ENCODE measurements at places on chromosomes 6 and 20.

- DNase-seq = no peak
Observed at GRCh38 chr20:64189530-64189966, 25.3 kb downstream of the MYT1 start.

DNA sequence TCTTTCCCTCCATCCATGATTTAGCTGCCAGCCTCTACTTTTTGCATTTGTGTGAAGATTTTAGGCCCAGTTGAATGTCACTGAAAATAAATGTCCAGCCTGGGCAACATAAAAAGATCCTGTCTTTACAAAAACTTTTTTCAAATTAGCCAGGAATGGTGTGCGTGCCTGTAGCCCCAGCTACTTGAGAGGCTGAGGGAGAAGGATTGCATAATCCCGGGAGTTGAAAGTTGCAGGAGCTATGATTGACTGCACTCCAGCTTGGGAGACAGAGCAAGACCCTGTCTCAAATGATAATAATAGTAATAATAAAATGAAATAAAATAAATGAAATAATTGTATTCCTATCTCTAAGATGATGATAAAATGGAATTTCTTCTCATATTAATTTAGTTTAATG, 5.0 kb upstream of the GFOD1 start:
- DNase-seq = no peak

DNA sequence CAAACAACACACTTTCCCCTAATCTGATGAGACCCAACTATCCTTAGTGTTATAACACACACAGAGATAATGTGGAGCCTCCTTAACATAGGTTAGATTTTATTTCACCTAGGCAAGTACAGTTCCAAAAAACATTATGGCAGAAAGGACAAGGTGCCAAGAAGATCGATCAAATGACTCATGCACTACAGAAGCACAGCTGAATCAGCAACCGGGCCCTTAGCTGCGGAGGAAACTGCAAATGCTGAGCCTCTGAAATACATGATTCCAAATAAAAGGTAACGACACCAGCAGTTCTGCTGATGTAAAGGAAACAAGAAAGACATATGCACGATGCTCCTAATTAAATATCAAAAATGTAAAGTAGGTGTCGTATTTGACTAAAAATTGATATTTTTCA, 19.9 kb upstream of the MUC21 start:
- DNase-seq = no peak

DNA sequence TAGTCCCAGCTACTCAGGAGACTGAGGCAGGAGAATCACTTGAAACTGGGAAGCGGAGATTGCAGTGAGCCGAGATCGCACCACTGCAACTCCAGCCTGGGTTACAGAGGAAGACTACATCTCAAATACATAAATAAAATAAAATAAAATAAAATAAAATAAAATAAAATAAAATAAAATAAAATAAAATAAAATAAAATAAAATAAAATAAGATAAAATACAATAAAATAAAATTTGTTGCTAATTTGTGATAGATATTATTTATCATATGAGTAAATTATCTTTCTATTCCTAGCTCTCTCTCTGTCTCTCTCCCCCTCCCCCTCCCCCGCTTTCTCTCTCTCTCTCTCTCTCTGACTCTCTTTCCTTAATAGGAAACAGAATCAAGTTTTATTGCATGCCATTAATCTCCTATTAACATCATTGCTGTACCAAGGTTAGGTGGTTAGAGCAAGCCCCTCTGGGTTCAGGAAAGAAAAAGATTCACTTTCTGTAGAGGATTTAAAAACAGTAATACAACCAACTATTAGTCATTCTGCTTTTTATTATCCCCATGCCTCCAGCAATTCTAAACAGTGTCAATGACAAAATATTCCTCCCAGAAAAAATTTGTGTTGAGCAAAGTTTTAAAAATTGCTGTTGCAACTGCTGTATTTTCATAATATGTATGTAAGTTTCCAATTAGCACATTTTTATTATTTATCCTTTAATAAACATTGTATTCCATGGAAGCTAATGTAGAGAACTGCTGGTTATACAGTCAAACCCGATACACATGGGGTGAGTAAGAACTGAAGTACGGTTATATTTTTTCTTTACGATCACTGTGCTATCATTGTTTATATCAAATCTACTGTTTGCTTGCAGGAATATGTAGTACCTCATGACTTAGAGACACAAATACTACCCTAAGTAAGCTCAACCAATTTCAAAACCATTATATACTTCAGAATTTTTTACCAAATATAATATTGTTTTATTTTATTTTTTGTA, 22.1 kb downstream of the BMP5 start:
- DNase-seq = no peak

DNA sequence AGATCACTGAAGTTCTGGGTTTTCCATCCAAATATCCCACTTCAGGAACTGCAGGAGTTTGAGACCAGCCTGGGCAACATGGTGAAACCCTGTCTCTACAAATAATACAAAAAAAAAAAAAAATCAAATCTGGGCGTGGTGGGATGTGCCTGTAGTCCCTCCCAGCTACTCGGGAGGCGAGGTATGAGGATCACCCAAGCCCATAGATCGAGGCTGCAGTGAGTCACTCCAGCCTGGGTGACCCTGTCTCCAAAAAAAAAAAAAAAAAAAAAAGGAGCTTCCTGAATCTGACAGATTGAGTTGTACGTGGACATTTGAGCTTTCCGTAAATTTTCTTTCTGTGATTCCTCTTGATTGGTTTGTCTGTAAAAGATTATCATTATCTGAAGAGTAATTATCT, 55.6 kb downstream of the TULP4 start:
- no peak for DNase-seq

DNA sequence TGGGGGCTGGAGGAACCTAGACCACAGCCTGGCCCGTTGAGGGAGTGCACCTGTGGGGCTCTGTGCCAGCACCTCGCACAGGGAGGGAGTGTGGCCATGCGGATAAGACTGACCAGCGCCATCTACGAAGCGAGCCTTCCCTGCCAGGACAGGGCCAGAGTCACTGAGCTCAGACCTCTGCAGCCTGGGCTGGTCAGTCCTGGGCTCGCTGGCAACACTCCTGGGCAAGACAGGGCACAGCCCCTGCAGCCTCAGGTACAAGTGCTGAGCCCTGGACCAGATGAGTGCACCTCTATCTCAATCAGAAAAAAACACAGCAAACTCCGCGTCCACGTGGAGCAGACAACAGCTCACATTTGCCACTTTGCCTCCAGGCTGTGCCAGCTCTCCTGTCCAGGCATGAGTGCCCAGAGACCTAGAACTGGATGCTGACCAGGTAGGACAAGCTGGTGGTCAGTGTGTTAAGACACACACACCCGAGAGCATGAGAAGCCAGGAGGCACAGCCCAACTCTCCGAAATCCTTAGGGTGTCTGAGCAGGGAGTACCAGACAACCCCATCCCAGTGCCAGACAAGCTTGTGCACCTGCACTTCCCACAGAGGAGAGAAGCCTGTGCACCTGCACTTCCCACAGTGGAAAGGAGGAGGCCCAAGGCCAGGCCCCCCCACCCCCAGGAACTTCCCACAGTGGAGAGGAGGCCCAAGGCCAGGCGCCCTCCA, 4.9 kb downstream of the ARFRP1 start:
- no peak for DNase-seq

GRCh38 chr20:38975539-38976120, 13.5 kb downstream of the DHX35 start:
- no peak for DNase-seq

GRCh38 chr6:117444600-117444999, 18.9 kb upstream of the ROS1 start:
- DNase-seq = no peak

- no peak for DNase-seq
Observed at GRCh38 chr20:25566821-25567220, 18.5 kb downstream of the NINL start.

- DNase-seq = no peak
Observed at GRCh38 chr6:45548657-45549515, 171.2 kb upstream of the SUPT3H start.

DNA sequence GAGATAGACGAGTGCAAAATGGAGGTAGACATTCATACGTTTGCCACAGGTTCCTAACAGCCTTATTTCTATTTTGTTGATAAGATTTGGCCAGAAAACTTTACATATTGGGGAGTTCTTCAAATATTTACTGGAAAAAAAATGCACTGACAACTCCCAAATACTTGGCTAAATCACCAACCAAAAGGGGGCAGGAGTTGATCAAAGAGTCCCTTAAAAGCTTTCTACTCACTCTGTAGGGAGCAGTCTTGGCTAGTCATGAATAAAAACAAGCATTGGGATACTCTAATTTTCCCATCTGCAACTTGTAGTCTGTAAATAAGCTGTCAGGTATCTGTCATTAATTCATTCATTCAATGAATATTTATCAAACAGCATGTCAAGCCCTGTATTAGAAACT, 18.4 kb downstream of the TENT5A start:
- DNase-seq = no peak

DNA sequence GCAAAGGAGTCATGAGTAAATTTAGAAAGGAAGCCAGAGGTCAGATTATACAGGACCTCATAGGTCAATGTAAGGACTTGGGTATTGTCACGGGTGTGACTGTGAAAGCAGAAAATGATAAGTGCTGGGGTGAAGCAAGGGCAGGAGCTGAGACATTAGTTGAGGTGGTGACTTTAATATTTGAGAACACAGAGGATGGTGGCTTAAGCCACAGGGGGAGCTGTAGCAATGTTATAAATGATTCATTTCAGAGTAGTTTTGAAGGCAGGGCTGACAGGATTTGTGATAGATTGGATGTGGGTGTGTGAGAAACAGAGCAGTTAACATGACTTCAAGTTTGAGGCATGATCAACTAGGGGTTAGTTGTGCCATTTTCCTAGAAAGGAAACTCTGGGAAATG, 659.9 kb downstream of the EPM2A start:
- no peak for DNase-seq

DNA sequence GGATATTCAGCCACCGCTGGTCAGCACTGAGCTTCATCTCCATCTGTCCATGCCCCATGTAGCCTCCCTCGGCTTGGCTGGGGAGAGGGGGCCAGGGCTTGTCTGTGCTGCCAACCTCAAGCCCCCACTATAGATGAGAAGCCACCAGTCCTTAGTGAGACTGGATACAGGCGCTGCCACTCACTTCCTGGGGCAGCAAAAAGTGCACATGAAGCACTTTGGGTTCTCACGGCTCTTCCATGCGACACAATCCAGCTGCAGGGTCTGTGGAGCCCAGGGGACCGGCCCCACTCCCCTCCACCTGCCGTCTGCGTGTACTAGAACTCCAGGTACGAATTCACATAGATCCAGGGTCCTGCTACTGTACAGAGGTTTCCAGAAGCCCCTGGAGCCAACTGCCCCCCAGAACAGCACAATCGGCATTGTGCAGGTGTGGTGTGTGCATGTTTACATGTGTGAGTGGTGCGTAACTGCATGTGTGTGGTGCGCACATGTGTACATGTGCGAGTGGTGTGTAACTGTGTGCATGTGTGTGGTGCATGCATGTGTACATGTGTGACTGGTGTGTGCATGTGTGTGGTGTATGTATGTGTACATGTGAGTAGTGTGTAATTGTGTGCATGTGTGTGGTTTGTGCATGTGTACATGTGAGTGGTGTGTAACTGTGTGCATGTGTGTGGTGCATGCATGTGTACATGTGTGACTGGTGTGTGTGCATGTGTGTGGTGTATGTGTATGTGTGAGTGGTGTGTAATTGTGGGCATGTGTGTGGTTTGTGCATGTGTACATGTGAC, 4.9 kb downstream of the FRMD1 start:
- no peak for DNase-seq

- no peak for DNase-seq
Observed at GRCh38 chr6:24640166-24640565, 5.8 kb downstream of the KIAA0319 start.

Data from substantia nigra (tissue), 51 donors.